ENCODE measurements at places on chromosomes 7 and 10.

GRCh38 chr7:130721486-130722277, 12.3 kb downstream of the KLF14 start:
- DNase-seq = peak; percentile 77

DNA sequence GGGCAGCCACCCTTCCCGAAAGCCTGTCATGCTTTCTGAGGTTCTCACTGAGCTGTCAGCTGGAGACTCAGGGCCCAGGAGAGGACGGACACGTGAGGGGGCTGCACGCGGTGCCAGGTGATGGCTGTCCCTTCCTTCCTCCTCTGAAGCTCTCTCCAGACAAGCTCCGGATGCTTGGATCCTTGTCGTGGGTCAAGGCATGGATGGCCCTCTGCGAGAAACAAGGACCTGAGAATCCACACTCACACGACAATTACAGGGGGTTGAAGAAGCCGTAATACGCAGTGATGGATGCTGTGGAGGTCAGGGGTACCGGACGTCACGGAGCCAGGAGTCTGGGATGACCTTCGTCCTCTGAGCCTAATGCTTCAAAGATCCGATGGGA, 170.3 kb downstream of the USP6NL start:
- no peak for DNase-seq

DNA sequence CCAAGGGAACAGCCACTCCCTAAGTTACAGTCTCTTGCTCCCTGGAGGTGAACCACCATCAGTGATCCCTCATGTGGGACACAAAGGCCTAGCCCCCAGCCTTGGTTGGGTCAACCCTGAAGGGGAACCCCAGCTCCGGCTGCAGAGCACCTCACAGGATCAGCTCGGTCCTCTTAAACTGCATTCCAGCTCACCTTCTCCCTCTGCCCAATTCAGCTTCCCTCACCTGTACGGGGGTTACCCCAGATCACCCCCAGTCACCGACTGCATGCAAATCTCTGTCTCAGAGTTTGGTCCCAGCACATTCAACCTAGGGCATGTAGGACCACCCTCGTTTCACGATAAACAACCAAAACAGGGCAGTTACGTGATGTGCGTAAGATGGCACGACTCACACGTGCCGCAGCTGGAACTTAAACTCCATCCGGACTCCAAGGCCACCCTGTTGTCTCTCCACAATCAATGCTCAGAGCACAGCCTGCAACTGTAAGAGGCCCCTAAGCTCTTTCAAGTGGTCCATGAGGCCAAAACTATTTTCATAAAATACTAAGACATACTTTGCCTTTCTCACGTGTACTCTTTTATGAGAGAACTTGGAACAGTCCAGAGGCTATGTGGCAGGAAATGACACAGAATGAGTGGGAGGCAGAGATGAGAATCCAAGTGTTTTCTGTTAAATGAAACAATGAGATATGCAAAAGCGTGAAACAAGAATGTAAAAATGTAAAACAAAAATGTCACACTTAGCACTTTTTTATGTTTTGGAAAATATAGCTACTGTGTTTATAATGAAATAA, 285.2 kb downstream of the PTPRN2 start:
- DNase-seq = no peak

- no peak for DNase-seq
Observed at GRCh38 chr10:78779339-78779955, 289.3 kb upstream of the ZMIZ1 start.

DNA sequence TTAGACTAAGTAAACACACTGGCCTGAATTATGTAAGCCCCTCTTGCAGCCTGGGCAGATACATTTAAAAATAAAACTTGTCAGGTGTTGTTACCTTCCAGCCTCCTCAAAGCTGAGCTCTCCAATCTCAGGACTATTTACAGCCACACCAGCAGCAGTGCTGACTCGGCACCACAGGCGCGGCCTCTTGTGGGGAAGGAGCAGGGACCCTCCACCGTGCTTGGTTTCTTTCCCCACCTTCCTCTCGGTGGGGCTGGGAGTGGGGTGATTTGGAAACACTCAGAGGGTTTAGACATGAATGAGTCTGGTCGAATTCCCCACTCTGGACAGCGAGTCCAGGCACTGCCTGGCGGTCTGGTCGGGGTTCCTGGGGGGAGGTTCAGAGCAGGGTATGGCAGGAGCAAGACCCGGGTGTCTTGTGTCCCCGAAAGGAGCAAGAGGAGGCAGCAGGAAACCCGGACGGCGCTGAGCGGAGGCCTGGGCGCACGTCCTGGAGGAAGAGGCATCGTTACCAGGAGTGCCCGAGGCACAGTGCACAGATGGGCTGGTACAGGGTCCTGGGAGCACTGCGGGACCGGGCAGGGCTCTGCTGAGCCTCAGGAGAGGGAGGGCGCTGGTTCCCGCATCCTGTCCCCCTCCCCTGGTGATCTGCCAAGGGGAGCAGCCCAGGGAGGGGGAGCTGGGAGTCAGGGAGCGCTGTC, 29.2 kb upstream of the CFAP46 start:
- no peak for DNase-seq

DNA sequence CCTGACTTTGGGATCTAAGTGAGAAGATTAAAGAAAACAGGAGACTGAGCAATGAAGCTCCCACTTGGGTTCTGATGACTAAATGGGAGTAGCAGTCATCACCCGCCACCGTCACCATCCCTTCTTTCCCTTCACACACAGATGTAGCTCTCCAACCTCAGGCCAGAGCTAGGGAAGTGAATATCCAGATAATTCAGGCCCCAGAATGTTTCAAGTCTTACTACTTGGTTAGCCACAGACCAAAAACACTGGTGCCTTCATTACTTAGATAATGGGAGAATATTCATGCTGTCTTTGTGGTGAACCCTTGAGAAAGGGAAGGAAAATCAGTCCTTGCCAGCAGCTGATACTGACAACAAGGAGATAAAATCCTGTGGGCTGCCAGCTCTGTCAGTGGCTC, 100.7 kb downstream of the OSBPL3 start:
- no peak for DNase-seq

- no peak for DNase-seq
Observed at GRCh38 chr7:90311175-90311574, 9.9 kb downstream of the FAM237B start.

DNA sequence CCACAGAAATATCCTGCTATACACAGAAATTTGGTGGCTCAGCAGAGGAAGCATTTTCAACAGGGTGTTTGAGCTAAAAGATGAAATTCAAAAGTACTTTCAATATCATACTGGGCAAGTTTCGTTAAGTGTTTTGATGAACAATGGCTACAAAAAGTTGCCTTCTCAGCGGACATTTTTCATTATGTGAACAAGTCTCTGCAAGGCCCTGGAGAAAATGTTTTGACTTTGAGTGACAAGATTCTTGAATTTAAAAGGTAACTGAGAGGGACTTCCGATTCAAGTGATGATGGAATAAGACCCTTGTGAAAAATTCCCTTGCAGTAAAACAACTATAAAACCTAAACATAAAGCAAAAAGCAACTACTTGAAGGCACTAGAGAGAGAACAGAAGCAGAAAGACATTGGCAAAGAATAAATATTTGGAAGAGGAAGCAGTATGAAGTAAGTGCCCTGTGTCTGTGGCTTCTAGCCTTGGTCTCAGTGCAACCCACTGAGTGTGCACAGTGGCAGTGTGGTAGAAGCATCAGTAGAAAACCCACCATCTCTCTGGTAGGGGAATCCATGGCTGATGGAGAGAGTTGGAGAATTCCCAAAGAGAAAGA, 62.5 kb upstream of the NAMPT start:
- DNase-seq = no peak

- DNase-seq = no peak
Observed at GRCh38 chr10:15189133-15189885, 20.8 kb upstream of the NMT2 start.

- no peak for DNase-seq
Observed at GRCh38 chr10:102811346-102811745, 25.9 kb downstream of the CYP17A1 start.

GRCh38 chr7:139692723-139693122, 85.1 kb downstream of the HIPK2 start:
- DNase-seq = no peak

GRCh38 chr7:15682751-15683245, 3.7 kb downstream of the MEOX2 start:
- no peak for DNase-seq

- DNase-seq = no peak
Observed at GRCh38 chr7:114504586-114504985, 90.0 kb downstream of the FOXP2 start.

DNA sequence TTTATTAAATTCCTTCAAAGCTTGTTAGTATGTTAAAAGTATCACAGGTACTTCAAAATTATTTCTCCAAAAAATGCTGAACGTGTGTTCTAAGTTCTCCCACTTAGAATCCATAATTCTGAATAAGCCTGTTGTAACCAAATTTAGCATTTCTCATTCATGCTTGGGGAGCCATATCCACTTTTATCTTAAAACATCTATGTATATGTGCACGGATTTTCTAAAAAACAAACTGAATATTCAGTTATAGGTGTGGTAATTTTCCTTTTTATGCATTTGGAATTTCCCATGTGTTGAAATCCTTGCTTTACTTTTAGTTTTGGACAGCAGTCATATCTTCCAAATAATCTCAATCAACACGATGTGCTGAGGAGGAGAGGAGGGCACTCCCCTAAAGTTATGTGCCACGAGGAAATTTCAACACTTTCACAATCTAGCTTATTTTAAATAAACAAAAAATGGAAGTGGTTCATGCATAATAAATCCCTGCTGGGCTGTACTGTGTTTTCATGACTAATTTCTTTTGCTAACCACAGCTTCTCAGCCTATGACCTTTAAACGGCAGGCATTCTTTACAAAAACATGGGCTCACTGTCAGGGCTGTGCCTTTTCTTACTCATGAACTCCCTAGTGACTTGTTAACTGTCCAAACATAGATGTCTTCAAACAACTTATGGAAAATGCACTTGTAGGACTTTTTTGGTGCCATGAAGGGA, 380.3 kb upstream of the SEMA3C start:
- no peak for DNase-seq

DNA sequence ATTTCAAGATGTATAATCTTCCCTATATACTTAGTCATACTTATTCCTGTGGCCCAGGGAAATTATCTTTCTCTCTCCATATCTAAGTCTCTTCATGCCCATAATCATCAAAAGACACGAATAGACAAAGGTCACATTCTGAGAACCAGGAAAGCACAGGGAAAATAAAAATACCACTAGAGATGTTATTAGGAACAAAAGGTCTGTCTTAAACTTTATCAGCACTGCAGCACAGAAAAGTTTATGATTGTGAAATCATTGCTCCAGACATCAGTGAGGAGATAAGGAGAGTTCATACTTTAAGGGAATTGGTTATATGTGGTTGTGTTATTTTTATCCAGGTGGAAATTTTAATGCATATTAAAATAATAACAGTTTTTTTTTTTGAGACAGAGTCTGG, 974.6 kb upstream of the CELF2 start:
- no peak for DNase-seq

DNA sequence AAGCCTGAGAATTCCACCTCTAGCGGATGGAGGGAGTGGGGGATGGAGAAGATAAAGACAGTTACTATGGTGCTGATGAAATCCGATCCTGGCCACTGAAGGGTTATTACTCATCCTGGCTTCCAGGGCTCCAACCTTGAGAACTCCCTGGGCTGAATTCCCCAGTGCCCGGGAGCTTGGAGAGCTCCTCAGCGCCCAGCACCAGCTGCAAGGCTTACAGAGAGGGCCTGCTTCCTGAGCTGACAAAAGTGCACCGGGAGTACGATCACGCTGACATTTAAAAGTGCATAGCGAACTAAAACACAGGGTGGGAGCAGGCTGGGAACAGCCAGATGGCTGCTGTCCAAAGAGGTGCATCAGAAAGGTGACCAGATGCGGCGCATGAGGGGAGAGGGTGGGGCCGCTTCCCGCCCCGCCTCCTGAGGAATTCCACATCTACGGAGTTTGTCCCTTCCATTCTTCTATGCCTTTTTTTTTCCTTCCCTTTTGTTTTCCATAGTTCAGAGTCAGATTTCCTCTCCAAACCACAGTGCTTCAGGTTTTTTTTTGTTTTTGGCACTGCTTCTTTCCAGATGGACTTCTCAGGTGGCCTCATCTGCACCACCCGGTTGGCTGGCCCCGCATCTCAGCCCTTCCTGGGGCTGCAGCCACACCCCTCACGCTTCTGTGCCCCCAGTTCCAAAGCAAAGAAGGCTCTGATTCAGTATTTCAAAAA, 62.4 kb upstream of the MKRN1 start:
- DNase-seq = no peak

DNA sequence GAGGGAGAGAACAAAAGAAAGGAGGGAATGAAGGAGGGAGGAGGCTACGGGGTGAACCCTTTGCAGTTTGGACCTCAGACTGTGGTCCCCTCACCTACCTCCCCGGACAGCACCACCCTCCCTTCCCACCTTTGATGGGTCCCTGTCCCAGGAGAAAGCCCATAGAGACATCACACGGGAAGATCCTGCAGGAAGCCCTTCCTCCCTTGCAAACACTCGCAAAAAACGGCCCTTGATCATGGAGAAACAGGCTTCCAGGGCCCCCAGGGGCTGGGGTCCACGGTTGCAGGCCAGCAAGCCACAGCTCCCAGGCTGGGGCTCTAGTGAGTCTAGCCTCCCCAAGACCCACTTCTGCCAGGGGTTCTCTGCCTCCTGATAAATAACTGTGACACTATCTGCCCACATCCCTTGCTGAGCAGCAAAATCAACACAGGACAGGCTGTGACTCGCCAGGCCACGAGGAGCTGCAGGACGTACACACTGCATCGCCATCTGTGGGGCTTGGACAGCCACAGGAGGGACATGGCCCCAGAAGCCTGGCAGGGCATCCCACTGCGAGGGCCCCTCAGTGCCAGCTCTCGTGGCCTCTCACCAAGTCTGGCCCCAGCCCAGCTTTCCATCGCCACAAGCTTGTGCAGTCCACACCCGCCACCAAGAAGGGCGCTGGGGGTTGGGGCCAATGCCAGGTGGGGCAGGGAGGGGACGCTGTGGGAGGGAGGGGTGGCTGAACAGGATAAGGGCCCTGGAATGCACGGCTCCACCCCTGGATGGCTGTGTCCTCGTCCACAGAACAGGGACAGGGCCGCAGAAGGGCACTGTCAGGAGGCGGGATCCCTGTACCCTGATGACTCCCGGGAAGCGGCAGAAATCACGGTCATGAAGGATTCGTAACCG, 34.2 kb downstream of the PDGFA start:
- DNase-seq = no peak

GRCh38 chr7:636396-636795, 90.1 kb upstream of the DNAAF5 start:
- no peak for DNase-seq

GRCh38 chr10:110870823-110871297, 868 bp upstream of the PDCD4 start:
- no peak for DNase-seq

DNA sequence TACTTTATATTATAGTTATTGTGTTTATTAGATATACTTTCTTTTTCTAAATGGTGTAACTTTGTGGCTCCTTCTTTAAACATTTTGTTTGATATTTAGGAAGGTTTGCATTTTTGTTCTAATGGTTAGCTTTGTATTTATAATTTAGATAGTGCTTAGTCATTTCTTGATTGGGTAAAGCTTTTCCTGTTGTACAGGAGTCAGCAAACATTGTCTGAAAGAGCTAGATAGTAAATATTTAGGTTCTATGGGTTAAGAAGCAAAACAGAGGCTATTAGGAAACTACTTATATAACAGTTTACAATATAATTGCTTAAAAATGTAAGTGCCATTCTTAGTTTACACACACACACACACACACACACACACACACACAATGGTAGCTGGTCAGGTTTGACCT, 70.6 kb upstream of the CCDC6 start:
- DNase-seq = no peak
